ENCODE measurements at places on chromosomes 12 and 14.

GRCh38 chr12:4954621-4955354 lies 45.1 kb downstream of the KCNA1 start:
- no peak for DNase-seq

GRCh38 chr12:131005161-131006035 lies 51.7 kb downstream of the ADGRD1 start:
- DNase-seq: no peak

DNA sequence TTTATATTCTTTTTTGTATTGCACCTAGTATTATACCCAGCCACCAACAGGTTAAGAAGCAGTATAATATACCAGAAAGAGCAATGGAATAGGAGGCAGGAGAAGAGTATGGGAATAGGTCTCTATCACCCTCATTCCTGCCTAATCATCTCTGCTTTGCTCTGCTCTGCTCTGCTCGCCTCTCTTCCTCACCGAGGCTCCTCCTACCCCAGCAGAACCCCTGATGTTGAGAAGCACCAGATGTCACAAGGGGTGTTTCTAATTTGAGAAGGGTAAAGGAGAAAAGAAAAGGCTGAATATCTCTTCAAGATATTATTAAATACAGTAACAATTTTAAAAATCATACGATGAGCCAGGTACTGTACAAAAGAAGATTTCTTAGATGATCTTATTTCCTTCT lies 89.0 kb downstream of the STON2 start:
- DNase-seq: no peak

- DNase-seq: peak; percentile 41
Observed at GRCh38 chr14:69818758-69819191, 21.7 kb upstream of the SLC10A1 start.

DNA sequence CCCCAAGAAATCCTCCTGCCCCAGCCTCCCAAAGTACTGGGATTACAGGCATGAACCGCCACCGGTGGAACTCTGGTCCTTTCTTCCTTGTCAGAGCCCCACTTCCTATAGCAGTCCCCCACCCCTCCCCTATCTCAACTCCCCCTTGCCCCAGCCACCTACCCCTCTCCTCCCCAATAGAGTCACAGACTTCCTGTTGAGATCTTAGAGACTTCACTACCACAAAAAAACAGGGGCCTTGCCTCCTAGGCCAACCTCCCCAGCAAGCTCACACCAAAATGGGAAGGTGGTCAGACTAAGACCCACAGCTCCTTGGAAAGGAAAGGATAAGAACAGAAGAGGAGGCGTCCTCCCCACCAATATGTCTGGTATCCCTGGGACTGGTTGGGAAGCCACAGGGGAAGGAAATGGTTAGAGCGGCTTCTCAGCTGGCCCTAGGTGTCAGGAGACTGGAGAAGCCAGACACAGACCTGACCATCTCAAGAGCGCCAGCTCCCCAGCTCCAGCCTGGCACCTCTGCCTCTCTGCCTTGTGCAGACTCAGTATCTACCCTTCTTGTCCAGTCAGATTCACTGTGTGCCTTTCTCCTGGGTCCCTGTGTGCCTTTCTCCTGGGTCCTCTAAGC lies 8.5 kb downstream of the ITGB7 start:
- no peak for DNase-seq

- DNase-seq: no peak
Observed at GRCh38 chr12:124143726-124144125, 151.2 kb upstream of the RFLNA start.

- DNase-seq: no peak
Observed at GRCh38 chr14:24940213-24940783, 109.6 kb downstream of the STXBP6 start.

GRCh38 chr14:21317398-21317797 lies 37.5 kb downstream of the RPGRIP1 start:
- DNase-seq: no peak

DNA sequence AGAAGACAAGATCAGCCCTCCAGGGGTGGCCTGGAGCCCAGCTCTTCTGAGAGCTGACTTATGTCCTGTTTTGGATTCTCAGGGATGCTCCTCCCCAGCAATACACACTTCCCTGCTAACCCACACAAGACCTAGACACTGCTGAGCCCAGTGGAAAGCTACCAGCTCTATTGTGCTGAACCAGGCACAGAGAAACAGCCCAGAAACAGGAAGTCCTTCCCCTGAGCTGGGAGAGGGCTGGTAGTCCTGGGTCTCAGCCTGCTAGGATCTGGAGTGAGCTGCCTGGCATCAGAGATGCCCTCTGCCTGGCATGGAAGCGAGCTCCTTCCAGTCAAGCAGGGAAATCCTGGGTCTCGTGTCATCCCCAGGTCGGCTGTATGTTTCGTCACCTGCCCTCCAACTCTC lies 1.2 kb upstream of the LAG3 start:
- no peak for DNase-seq

- no peak for DNase-seq
Observed at GRCh38 chr12:123134271-123134671, 16.6 kb downstream of the PITPNM2 start.

- no peak for DNase-seq
Observed at GRCh38 chr12:88303335-88303734, 161.2 kb downstream of the TMTC3 start.

DNA sequence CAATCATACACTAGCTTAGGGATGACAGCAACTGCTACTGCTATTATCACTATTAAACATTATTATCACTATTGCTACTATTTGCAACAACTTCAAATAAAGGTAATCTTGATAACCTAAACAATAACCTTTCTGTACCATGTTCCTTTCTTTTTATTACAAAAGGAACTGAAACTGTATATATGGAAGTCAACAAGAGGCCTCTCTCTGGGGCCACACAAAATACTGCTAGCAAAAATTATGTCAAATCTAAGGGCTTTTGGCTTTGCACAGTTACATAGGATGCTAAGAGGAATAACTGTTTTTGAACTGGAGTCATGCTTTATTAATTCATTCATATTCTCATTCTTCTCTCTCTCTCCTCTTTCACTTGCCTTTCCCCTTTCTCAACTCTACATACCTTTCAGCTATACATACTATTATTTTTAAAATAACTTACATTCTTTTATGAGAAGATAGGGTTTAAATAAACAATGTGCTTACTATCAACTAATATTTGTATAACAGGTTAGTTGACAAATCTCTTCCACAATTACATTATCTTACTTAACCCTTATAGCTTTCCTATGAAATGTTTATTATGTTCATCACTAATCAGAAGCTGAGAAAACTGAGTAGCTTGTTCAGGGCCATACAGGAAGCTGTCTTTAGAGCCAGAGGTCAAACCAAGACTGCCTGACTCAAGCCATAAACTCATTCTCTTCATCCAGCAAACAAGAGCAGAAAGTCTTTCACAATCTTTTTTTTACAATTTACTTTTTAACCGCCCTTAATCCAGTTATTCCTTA lies 25.7 kb downstream of the SPTSSA start:
- DNase-seq: no peak

DNA sequence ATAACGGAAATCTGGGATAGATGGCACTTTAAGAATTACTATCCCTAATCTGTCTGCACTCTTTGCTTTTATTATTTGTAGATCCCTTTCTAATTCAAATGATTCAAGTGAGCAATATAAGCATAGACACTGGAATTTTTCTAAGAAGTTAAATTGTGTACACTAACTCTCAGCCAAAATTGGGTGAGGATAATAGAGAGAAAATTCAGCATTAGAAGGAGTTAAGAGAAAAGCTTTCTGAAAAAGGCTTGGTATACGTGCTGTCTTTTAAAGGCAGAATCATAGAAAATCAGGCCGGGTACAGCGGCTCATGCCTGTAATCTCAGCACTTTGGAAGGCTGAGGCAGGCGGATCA lies 57.1 kb upstream of the CRACR2A start:
- DNase-seq: no peak

DNA sequence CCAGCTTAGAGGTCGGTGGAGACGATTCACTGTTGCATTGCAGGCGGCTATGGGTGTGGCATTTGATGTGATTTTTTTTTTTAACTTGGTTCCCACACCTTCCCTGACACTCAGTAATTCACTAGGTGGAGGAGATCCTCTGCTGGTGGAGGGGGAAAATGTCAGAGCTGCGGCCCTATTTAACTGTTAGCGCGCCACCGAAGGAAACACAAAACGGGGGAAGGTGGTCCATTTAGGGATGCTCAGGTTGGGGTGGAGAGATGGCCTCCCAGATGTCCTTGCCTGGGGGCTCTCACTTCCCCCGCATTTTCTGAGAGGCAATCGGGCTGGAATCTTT lies 4.3 kb upstream of the HOXC12 start:
- DNase-seq: no peak

DNA sequence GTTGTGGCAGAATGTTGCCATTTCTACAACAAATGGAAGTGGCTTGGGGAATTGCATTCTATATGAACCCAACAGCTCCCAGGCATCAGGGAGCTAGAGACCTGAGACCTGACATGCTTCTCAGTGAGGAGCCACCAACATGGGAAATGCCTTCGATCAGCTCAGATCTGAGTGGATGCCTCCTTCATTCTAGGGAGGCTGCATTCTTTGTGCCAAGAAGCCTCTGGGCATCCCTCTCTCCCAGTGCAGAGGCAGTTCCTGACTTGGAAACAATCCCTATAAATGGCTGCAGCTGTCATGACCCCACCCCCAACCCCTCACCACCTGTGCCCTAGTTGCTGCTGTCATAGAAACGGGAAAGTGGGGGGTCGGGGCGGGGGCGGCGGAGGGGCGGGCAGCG lies 196.3 kb downstream of the PPM1H start:
- DNase-seq: no peak

GRCh38 chr12:112160611-112161010 lies 35.3 kb downstream of the TRAFD1 start:
- no peak for DNase-seq

DNA sequence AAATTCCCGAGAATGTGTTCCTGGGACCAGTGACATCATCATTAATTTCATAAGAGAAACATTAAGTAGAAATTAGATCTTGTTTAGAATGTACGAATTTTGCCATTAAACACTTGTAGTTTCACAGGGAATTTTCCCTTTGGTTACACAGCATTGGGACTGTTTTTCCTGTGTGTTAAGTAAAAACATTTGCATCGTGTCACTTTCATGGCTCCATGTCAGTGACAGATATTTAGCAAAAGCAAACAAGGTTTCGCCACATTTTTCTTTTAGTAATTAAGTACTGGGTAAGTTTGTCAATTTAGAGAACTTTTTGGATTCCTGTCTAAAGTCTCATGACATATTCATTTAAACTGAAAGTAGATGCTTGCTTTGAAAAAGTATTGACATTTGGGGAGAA lies 45.5 kb upstream of the OVCH1 start:
- no peak for DNase-seq

DNA sequence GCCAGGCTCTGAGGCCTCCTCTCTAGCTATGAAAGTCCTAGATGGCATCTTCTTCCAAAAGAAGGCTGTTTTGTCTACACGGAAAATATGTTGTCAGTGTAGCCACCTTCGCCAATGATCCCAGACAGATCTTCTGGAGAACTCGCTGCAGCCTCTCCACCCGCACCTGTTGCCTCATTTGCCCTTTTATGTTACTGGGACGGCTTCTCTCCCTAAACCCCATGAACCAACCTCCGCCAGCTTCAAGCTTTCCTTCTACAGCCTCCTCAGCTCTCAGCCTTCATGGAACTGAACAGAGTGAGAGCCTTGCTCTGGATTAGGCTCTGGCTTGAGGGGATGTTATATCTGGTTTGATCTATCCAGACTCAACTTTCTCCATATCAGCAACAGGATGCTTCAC lies 10.8 kb downstream of the P2RX2 start:
- DNase-seq: no peak

- no peak for DNase-seq
Observed at GRCh38 chr14:103205541-103205906, 82.3 kb downstream of the TNFAIP2 start.

GRCh38 chr14:91417120-91417982 lies at the start of gene CCDC88C:
Gene CCDC88C (minus strand): TSS chr14:91417820. CDS start chr14:91417690, 130 bp downstream.
- peak; percentile 85 for DNase-seq

DNA sequence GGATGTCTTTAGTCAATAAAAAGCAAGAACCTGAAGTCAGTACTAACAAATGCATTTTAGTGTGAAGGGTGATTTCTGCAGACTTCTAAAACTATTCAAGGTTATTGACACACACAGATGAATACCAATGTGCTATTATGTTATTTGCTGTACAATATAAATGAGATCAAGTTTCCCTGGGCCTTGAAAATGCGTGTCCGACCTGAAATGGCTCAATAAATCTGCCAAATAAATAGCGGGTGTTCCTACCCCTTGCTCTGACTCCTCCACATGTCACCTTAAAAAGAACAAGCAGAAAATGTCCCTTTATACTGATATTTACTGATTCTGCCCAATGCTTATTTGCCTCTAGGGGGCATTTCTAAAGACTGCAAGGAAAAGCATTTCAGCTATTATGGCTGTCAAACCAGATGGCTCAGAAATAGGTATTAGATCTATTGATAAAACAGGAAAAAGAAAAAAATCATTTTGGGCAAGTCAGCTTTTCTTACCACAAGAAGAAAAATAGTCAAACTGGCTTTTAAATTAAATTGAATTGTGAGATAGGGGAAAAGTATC lies 367.3 kb upstream of the KITLG start:
- no peak for DNase-seq

DNA sequence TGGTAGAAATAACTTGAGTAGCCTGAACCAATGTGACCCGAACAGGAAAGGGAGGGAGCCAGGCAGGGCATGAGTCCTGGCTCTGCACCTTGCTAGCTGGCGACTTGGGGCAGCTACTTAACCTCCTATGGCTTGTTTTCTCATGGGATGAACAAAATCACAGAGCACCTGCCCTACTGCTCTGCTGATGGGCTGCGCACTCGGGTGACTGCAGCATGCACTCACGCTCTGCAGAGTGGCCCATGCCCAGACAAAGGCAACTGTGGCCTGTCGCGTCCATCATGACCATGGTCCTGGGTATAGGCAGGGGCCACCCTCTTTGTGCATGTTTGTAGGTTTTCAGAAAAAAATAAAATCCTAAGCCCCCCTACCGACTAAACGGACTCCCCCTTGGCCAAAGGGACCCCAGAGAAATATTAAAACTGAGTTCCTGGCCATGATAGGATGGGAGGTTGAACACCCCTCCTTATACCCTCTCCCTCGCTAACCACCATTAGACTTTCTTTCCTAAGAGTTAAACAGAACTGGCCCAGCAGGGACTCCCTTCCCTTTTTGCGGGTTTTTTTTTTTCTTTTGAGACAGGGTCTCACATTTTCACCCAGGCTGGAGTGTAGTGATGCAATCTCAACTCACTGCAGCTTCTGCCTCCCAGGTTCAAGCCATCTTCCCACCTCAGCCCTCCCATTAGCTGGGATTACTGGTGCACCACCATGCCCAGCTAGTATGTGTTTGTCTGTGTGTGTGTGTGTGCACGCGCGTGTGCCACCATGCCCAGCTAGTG lies 32.5 kb downstream of the VWF start:
- DNase-seq: no peak

GRCh38 chr12:103627189-103627855 lies 40.2 kb downstream of the STAB2 start:
- DNase-seq: no peak

- no peak for DNase-seq
Observed at GRCh38 chr14:57609192-57610075, 115.8 kb upstream of the CCDC198 start.

GRCh38 chr14:23694085-23694948 lies 58.2 kb downstream of the DHRS2 start:
- no peak for DNase-seq

DNA sequence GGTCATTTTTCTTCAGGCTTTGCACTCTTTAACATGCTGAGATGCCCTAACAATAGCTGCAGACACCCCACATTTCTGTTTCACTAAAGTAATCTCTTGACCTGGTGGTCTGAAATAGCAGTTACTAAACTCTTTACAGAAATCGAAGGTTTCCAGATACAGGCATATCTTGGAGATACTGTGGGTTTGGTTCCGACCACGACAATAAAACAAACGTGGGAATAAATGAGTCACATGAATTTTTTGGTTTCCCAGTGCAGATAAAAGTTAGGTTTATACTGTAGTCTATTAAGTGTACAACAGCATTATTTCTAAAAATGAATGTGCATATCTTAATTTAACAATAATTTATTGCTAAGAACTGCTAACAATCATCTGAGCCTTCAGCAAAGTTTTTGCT lies 208.7 kb downstream of the EGLN3 start:
- no peak for DNase-seq
